ENCODE measurements at places on chromosomes 4 and X.
A peak's percentile ranks its signal among the peaks of the same experiment; 100 is the strongest.

DNA sequence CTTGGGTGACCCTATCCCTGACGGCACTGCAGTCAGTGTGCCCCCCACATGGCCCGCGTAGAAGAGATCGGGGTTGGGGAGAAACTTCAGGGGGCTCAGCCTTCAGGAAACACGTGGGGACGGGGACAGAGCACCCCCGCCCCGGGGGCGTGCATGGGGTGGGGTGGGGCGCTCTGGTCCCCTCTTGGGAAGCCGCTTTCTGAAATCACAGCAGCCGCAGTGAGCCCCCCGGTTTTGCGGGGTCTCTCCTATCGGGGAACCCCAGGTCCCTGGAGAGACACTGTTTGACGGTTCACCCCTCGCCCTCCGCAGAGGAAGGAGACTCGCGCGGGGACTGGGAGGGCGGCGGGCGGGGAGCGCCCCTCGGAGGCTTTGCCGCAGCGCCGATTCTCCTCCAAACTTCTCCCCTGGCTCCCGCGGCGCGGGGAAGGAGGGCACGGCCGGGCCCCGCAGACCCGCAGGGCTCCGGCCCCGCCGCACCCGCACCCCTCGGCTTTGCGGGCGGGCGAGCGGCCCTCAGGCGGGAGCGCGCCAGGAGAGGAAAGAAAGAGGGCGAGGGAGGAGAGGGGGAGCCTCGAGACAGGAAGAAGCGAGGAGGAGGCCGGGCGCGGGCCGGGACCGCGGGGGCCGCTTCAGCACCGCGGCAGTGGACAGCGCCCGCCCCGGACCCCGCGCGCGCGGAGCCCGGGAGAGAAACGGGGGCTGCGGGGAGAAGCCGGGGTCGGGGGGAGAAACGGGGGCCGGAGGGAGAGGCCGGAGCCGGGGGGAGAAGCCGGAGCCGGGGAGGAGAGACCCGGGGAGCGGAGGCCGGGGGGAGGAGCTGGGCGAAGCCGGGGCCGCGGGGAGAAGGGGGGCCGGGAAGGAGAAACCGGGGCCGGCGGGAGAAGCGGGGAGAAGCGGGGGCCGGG is 612 bp downstream of the CPLX1 start:
- no peak for DNase-seq

DNA sequence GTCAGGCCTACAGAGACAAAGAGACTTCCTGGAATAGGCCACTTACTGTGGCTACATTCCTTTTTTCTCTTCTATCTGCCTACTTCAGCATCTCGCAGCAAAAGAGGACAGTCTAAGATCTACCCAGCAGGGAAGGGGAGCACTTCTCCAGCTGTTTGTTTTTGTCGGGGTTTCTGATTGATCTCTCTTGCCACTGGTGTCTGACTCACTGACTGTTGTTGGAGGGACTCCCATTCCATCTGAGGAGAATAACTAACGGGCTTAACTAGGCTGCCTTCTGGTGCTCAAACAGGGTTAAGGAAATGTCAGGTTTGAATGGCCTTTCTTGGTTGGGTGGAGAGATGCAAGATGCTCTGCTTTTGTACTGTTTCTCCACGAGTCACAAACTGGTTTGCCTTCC is 100.2 kb upstream of the TMEM164 start:
- DNase-seq: no peak

GRCh38 chr4:157372567-157372966 is 152.0 kb downstream of the GRIA2 start:
- DNase-seq: no peak

DNA sequence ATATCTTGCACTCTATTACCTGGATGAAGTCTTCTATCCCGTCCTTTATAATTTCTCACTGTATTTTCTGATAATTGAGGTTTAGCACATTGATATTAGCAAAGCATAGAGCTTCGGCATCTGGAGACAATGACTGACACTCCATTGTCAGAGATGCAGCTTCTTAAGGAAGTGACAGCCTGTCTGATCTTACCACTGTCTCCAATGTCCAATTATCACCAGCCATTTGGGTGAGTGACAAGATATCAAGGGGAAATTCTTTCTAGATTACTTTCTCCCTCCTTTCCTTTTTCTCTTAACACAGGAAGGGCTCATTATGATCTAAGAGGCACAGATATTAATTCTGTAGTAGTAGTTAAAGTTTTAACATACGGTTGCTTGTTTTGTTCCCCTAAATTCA is 86.4 kb downstream of the LDB2 start:
- DNase-seq: no peak

GRCh38 chr4:125626946-125627345 is 312.2 kb downstream of the FAT4 start:
- no peak for DNase-seq

GRCh38 chr4:968221-968620 is 5.1 kb downstream of the DGKQ start:
- no peak for DNase-seq

GRCh38 chrX:12319003-12319519 is 180.8 kb downstream of the FRMPD4 start:
- no peak for DNase-seq

DNA sequence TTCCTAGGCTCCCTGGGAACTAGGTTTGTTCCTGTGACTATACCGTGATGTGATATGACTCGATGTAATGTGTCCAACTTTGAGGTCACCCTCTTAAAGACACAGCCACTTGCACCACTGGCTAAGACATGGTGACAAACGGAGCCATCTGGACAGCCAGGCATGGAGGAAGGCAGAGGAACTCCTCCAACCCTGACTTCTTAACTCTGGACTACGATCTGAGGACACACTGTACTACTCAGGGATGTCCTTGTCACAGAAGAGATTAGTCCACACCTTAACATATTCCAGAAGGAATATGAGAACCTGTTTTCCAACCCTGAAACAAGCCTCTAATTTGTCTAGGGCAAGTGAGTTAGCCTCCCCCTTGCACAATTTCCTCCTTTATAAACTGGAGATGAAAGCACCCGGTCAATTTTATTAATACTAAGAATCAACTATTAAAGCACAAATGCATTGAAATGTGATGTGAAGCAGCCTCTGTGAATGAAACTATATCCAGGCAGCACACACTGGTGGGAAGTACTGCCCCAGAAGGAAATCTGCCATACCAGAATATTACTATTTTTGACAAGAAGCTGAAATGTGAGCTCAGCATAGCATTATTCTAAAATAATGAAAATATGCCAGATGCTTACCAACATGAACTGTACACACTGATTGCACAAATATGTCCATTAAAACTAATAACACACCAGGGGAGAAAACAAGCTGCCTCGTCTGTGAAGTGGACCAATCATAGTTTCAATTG is 47.3 kb downstream of the TSPAN5 start:
- no peak for DNase-seq

DNA sequence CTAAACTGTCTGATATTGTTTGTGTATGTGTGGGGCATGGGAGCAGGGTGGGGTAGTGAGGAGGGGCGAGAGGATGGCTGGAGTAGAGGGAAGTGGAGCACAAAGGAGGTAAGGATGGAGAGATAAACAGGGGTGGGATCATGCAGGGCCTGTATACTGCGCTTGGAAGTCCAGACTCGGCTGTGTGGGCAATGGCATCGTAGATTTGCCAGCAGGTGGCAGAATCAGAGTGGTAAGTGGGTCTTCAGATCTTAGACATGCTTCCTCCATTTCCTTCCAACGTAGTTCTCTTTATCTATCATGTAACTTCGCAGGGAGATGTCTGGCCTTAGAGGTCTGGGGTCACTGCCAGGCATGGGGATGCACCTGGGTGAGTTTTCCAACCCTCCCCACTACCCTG is 155.5 kb downstream of the PDGFRA start:
- DNase-seq: no peak

- no peak for DNase-seq
Measured at GRCh38 chrX:15158736-15159406, 111.0 kb downstream of the ASB9 start.

- DNase-seq: no peak
Measured at GRCh38 chrX:8688776-8689175, 43.2 kb downstream of the ANOS1 start.

DNA sequence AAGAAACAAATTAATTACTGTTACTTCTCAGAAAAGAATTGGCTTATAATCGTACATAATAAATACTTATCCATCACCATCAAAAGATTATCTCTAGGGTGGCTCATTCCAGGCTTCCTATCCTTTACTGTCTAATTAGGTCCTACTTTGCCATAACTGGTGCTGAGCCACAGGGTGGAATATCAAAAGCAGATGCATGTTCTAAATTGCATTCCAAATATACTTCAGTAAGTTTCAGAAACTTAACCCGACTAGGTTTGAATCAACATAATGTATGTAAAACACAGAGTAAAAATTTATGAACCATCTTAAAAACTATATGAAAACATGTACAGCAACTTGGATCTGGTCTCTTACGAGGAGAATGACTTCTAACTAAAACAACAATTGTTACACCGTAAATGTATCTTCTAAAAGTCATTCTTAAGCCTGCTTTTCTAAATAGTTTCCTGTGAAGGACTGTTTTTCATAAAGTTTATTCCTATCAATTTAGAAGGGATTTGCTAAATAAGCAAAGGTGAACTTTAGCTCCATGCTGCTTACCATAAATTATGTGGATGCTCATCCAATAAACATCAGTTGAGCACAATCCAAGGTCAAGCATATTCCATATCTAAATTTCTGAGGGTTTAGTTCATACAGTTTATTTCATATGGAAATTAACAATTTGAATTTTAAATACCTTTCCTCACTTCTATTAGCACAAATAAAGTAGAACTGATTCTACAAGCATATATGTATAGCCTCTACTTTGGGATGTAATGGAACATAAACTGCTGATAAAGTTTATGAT is 13.4 kb downstream of the ZAR1 start:
- no peak for DNase-seq

DNA sequence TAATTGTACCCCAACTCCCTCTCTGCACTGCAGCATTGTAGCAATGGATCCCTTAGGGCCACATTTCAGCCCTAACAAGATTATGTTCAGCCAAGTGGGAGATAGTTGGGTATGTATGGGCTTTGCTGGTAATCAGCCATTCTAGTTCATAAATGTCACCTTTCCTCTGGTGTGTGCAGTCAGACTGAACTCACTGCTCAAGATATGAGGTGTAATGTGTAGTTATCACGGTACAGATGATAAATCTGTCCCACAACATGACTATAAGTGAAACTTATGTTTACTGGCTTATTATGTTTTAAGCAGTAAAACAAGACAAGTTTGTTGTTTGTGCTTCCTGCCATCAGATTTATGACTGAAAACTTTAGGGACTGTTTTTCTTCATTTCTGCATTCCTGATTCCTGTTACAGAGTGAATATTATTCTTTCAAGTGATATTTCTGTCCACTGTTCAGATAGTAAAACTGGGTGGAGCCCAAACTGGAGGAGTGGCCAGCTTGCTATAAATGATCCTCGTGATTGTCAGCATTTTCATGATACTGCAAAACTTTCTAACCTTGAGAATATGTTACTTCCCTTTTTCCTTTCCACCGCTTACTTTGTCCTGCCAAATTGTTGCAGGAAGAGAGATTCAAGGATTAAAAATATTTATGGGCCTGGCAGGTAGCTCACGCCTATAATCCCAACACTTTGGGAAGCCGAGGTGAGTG is 44.9 kb downstream of the ANAPC4 start:
- DNase-seq: no peak

DNA sequence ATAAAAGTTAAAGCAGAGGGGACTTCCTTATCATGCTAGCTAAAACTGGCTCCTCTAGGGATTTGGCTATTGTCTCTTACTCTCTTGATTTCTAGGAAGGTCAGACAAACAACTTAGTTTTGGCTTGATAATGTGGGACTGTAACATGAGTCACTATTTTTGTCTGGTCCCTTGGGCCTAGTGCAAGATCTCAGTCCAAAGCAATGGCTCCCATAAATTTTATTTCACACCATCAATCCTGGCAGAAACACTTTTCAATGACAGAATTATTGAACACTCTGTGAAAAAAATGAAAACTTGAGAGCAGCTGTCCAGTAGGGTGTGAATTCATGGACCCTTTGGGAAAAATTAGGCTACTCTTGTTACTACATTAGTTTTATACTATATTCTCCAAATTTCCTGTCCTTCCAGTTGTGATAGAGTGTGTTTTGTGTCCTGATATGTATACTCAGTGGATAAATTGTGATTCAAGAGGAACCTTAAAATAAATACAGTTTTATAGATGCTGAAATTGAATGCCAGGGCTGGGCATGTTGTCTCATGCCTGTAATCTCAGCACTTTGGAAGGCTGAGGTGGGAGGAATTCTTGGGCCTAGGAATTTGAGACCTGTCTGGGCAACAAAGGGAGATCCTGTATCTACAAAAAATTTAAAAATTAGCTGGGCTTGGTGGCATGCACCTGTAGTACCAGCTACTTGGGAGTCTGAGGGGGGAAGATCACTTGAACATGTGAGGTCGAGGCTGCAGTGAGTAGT is 10.8 kb upstream of the SNCA start:
- no peak for DNase-seq

- DNase-seq: no peak
Measured at GRCh38 chr4:155950461-155950860, 3.2 kb downstream of the CTSO start.

- DNase-seq: peak; percentile 11
Measured at GRCh38 chrX:49230500-49231232, 2.5 kb downstream of the CACNA1F start.

GRCh38 chr4:139665690-139666529 is at the start of gene MGST2:
Gene MGST2 (plus strand): TSS chr4:139665819. CDS start chr4:139666020, 201 bp downstream.
- DNase-seq: peak; percentile 9

- DNase-seq: no peak
Measured at GRCh38 chr4:148632476-148632875, 190.3 kb upstream of the NR3C2 start.

- DNase-seq: no peak
Measured at GRCh38 chrX:48956728-48957414, 536 bp downstream of the OTUD5 start.

DNA sequence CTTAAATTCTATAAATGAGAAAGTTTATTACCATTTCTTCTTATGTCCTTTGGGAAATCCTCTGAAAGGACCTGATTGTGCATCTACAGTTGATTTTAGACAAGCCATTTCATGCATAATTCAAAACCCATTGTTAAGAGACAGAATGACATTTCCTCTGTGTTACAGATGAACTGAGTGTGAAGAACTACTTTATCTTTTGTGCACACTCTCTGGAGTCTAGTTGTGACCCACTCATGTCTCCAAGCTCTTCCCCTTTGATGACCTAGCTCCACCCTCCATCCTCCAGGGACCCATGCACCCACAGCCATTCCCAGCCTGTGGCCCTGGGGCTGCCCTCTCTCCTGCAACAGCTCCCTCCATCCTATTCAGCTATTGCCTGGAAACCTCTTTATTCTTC is 57.5 kb upstream of the BMPR1B start:
- no peak for DNase-seq

DNA sequence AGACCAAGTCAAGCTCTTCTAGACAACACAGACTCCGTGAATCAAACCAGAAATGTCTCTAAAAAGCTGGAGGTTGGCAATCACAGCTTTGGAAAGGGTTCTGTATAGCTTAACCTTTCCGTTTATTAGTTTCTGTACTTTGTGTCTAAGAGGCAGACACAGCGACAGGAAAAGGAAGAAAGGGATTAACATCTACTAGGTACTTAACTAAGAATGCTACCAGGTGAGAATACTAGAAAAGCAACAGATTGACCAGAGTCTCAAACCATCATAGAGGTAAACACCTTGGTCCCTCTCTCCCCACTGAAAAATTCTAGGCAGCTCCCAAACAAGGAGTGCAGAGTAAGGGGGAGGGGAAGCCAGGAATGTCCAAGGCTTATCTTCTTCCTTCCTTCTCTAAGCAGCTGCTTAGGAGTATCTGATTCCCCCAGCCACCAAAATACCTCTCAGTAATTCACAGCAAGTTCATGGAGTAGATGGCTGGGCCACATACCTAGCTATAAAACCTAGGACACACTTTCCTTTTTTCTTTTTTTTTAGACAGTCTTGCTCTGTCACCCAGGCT is 80.8 kb downstream of the APBB2 start:
- no peak for DNase-seq
